ENCODE measurements at places on chromosomes 1 and 21. TPM values are rescaled to one million over a fixed set of nuclear protein-coding genes. Genes with fewer than 3 reads are reported as not detected.

DNA sequence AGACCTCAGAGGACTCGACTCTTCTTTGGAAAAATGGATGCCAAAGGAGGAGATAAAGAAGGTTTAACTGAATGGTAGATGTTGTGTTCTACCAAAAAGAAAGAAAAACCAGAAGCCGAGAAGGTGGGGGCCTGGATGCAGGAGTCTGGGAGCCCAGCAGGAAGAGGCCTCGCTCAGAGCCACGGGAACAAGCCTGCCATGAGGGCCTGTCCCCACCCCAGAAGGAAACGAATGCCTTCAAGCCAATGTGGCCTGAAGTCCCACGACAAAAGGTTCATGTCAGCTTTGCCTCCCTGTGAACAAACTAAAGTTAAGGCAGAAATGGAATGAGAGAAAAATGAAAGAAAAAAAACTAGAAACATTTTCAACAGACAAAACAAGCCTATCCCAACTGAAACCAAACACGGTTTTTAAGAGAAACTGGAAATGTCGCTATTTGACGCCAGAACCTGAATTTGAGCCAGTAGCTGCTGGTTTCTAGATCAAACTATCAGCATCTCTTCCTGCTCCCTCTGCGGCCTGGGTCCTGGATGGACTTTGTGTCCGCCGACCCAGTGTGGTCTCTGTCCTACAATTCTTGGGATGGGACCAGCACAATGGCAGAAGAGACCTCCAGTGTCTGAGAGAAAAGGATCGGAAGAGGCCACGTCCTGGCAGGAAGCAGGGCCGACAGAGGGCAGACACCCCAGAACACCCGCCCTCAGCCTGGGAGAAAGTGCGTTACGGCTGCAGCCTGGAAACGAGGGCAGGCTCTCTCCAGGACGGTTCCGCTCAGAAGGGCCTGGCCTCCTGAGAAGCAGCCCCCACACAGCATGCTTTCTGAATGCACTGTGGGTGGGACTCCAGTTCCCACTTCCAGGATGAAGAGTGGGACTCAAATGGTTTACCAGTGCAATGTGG, 35.2 kb downstream of the SLC45A1 start:
- H3K27me3 ChIP-seq: no peaks in the 10 kb centered on the region
- peaks cover 54% of the 10 kb centered on the region for H3K36me3 ChIP-seq
- no peak overlapping the region for H3K27ac ChIP-seq
- no peak for DNase-seq
- H3K4me1 ChIP-seq: peaks cover 13% of the 10 kb centered on the region
- no peak overlapping the region for H3K4me3 ChIP-seq

Gene TEX38
- total RNA-seq: not detected

Gene AGBL4
- not detected for total RNA-seq

DNA sequence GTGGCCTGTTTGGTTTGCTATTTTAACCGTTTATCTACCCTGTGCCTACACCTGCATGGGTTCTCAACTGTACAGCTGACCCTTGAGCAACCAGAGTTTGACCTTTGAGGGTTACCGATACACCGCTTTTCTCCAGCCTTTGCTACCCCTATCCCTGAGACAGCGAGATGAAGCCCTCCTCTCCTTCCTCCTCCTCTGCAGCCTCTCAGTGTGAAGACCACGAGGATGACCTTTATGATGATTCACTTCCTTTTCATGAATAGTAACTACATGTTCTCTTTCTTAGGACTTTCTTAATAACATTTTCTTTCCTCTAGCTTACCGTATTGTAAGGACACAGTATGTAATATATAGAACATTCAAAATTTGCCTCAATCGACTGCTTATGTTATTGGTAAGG, 14.5 kb upstream of the RNF187 start:
- H3K4me1 ChIP-seq: 0 out of 2 replicates have a peak, but pooled peaks cover 1% of the 10 kb centered on the region
- H3K4me3 ChIP-seq: no peak overlapping the region

- peaks cover 21% of the 10 kb centered on the region for H3K4me1 ChIP-seq
- H3K27ac ChIP-seq: peak overlapping the region; percentile 96
- H3K27me3 ChIP-seq: no peaks in the 10 kb centered on the region
Measured at GRCh38 chr1:155003227-155003765, 694 bp downstream of the ZBTB7B start.

Gene VANGL2
- 0.28 TPM for total RNA-seq

GRCh38 chr1:37020653-37021277, 13.6 kb downstream of the GRIK3 start:
- no peaks in the 10 kb centered on the region for H3K4me1 ChIP-seq
- H3K36me3 ChIP-seq: no peaks in the 10 kb centered on the region
- no peak overlapping the region for H3K27ac ChIP-seq
- no peak overlapping the region for H3K4me3 ChIP-seq
- no peaks in the 10 kb centered on the region for H3K27me3 ChIP-seq

DNA sequence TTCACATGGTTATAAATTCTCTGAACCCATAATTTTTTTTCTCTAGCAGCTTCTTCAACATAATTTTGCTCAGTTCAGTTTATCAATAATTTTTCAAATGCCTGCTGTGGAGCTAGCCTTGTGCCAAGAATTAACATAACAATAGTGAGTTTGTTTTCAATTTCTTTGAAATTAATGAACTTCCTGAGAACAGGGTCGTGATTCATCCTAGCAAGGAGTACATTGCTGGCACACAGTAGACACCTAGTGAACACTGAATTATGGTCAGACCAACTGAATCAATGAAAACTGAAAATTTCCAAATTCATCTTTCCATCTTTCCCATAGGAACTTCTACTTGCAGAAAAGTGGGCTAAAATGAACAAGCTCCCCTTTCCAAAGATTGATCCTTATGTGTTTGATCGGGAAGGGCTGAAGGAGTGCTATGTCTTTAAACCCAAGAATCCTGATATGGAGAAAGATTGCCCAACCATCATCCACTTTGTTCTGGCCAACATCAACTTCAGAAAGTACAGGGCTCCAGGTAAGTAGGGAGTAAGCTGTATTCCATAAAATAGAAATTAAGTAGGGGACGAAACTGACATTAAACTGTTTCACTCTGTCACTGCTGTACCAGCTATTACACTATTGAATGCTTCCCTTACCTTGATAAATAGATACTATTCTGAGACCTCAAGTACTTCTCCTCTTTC, 148.7 kb downstream of the PLA2G4A start:
- H3K36me3 ChIP-seq: no peaks in the 10 kb centered on the region
- no peaks in the 10 kb centered on the region for H3K27me3 ChIP-seq
- H3K4me3 ChIP-seq: no peak overlapping the region
- no peak for DNase-seq
- peaks cover 5% of the 10 kb centered on the region for H3K4me1 ChIP-seq
- H3K27ac ChIP-seq: no peak overlapping the region

Gene TSPAN2
- 0.83 TPM for total RNA-seq

DNA sequence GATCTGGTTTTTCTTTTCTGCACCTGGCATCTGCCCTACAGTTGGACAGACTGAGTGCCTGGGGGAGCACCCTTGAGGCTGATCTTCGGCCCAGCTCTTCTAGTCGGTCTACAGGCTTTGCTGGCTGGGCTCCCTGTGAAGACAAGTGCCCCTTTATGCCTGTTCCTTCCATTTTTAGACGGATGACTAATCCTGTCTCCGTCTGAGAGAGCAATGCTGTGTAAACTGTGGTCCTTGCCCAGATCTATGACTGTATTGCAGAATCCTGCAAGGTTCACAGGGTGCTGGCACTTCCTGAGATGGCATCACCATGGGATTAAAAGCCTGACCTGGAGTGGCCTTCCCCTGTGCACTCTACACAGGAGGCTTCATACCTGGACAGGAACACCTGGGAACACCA, 47.6 kb upstream of the SAMD13 start:
- peaks cover 5% of the 10 kb centered on the region for H3K4me1 ChIP-seq
- no peaks in the 10 kb centered on the region for H3K36me3 ChIP-seq
- no peak overlapping the region for H3K27ac ChIP-seq
- no peaks in the 10 kb centered on the region for H3K27me3 ChIP-seq
- no peak overlapping the region for H3K4me3 ChIP-seq

Gene BCAN
- total RNA-seq: not detected

GRCh38 chr1:47187231-47187925, 2.5 kb downstream of the PDZK1IP1 start:
- no peak for DNase-seq
- H3K27ac ChIP-seq: no peak overlapping the region
- H3K4me3 ChIP-seq: no peak overlapping the region
- no peaks in the 10 kb centered on the region for H3K36me3 ChIP-seq
- H3K27me3 ChIP-seq: peaks cover 2% of the 10 kb centered on the region

Gene OR2AK2
- total RNA-seq: not detected

GRCh38 chr1:216721863-216722262, 1.4 kb downstream of the ESRRG start:
- DNase-seq: no peak
- no peaks in the 10 kb centered on the region for H3K36me3 ChIP-seq
- H3K4me3 ChIP-seq: no peak overlapping the region
- H3K27ac ChIP-seq: no peak overlapping the region

DNA sequence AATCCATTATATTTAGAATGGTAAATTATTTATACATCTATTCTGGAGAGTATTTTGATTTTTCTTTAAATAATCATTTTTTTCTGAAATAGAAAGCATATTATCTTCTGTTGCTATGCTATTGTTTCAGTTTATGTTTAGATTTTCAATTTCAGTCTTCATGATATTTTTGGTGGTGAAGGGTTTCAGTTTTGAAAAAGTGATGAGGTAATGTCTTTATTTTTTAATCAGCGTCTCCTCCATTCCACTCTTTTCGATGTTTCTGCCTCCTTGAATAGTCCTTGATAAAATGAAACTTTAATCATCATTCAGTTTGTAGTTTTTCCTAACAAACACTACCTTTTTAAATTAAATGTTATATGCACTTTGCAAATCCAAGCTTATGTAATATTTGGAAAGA, 428.6 kb downstream of the PTPRC start:
- H3K4me1 ChIP-seq: peaks cover 2% of the 10 kb centered on the region
- no peaks in the 10 kb centered on the region for H3K36me3 ChIP-seq
- DNase-seq: no peak
- no peak overlapping the region for H3K27ac ChIP-seq
- no peak overlapping the region for H3K4me3 ChIP-seq

GRCh38 chr1:155123801-155124200, 3.9 kb upstream of the EFNA1 start:
- DNase-seq: no peak
- H3K36me3 ChIP-seq: no peaks in the 10 kb centered on the region
- no peak overlapping the region for H3K4me3 ChIP-seq
- peaks cover 13% of the 10 kb centered on the region for H3K4me1 ChIP-seq
- H3K27ac ChIP-seq: no peak overlapping the region
- H3K27me3 ChIP-seq: peaks cover 61% of the 10 kb centered on the region

- peaks cover 19% of the 10 kb centered on the region for H3K27me3 ChIP-seq
- H3K4me1 ChIP-seq: peaks cover 2% of the 10 kb centered on the region
- no peak within 1 kb of the TSS for H3K27ac ChIP-seq
- peak within 1 kb of the TSS; percentile 43 for H3K4me3 ChIP-seq
- peak; percentile 54 for DNase-seq
Measured at GRCh38 chr1:37793773-37794371, at the start of gene MANEAL. MANEAL (plus strand) TSS chr1:37793847; CDS start chr1:37794183, 336 bp downstream.

Gene TESK2
- 0.90 TPM for total RNA-seq

DNA sequence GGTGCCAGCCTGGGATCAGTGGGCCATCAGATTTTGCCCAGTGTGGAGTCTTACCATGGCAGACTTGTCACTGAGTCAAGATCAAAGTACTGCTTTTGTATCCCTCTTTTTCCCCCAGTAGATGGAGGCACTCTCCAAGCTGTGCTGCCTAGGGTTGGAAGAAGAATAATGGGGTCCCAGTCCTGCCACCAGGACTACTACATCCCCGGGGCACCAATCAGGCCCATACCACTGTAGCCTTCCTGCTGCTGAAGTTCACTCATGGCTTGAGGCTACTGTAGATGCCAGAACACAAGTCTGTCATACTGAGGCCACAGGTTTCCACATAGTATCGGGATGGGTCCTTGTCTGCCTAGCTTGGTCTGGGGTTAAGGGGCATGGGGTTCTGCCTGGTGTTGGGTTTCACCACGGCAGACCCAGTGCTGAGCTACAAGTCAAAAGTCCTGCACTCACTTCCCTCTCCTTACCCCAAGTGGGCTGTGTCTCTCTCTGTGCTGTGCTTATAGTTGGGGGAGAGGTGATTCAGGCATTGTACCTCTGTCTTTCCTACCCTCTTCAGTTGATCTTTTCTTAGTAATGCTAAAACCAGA, 53.4 kb downstream of the PKN2 start:
- no peak overlapping the region for H3K4me3 ChIP-seq
- peaks cover 3% of the 10 kb centered on the region for H3K4me1 ChIP-seq
- DNase-seq: no peak
- no peaks in the 10 kb centered on the region for H3K36me3 ChIP-seq
- H3K27ac ChIP-seq: no peak overlapping the region
- no peaks in the 10 kb centered on the region for H3K27me3 ChIP-seq

Gene SLC5A9
- total RNA-seq: not detected

DNA sequence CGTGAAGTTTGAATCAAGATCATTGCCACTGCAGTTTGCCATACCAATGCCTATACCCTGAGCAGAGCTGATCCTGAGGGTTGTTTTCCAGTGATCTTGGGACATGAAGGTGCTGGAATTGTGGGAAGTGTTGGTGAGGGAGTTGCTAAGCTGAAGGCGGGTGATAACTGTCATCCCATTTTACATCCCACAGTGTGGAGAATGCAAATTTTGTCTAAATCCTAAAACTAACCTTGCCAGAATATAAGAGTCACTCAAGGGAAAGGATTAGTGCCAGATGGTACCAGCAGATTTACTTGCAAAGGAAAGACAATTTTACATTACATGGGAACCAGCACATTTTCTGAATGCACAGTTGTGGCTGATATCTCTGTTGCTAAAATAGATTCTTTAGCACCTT, 78.6 kb downstream of the FMN2 start:
- H3K27me3 ChIP-seq: no peaks in the 10 kb centered on the region
- H3K4me3 ChIP-seq: no peak overlapping the region
- H3K4me1 ChIP-seq: no peaks in the 10 kb centered on the region
- no peak for DNase-seq
- H3K36me3 ChIP-seq: peaks cover 2% of the 10 kb centered on the region

Gene LCE6A
- total RNA-seq: not detected

Gene PLA2G2D
- total RNA-seq: not detected
